Posterior vena cava (tissue), 2 donors: ENCODE measurements at places on chromosomes 16 and 17.

GRCh38 chr16:28823291-28823872 lies 583 bp downstream of the ATXN2L start:
- no peak for DNase-seq

- DNase-seq = no peak
Observed at GRCh38 chr16:86510465-86511261, at the start of gene FOXF1. Gene FOXF1 (plus strand): TSS chr16:86510527. CDS start chr16:86510570, 43 bp downstream.

DNA sequence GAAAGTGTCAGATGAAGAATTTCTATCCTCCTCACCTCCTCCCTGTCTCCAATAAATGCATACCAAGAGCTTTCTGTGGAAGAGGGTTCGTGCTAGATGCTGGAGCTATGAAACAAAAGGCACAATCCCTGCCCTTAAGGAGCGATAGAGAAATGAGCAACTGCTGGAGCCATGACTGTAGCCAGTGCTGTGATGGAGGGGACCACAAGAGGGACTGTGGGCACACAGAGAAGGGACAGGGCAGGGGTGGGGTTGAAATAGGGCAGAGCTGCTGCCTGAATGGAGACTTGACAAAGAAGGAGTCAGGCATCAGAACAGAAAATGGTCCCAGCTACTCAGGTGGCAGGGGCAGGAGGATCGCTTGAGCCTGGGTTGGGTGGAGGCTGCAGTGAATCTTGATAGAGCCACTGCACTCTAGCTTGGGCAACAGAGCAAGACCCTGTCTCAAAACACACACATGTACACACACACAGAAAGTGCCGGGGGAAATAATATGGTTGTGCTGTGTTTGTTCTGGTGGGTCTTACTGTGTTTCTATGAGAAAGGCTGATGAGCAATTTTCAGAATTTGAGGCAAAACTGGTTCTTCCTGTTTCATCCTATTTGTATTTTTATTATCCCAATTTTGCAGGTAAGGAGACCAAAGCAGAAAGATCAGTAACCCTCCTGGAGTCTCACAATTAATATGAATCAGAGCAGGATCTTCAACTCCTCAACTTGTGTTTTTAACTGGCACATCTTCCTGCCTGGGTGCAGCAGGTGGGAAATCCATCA lies 16.5 kb downstream of the TMEM98 start:
- DNase-seq = no peak

DNA sequence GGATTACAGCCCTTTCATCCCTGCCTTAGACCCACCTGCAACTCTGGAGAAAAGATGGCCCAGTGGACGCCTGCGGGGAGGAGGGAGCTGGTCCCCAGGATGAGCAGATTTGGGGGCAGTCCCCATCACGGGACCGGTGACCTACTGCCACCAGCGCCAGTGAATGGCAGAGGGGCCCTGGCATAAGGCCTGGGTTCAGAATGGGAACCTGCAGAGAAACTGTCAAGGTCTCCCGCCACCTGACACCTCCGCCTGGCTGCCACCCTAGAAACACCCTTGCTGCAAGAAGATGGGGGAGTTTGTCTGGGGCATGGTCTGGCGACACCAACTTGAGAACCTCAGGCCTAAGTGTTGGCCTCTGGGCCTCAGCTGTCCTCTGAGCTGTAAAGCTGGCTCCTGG lies 335.7 kb downstream of the SEC14L1 start:
- no peak for DNase-seq

DNA sequence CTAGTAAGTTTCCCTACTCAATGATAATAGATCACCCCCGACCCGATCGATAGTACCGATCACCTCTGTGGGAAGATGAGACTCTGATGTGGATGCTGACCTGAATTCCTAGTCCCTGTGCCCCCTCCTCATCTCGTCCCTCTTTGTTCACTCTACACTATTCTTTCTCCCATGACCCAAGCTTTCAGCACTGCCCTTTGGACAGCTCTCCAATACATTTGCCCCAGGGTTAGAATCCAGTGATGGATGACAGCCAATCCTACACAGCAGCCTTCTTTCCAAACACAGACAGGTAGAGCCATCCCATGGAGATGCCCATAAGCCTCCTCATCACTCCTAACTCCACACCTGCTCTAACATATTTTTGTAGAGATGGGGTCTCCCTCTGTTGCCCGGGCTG lies 141.1 kb downstream of the GSG1L start:
- no peak for DNase-seq
